ENCODE measurements at places on chromosomes 4 and X. TPM values are rescaled to one million over a fixed set of nuclear protein-coding genes. Genes with fewer than 3 reads are reported as not detected.

The MTNR1A gene
- total RNA-seq = not detected

The GAGE12F gene
- total RNA-seq = not detected

The CT45A2 gene
- total RNA-seq = not detected

The CAPN6 gene
- total RNA-seq = 0.87 TPM

The ZNF81 gene
- total RNA-seq = 2.6 TPM

The ERAS gene
- total RNA-seq = 0.20 TPM

The GIMD1 gene
- not detected for total RNA-seq

The SMARCA5 gene
- total RNA-seq = 107 TPM

The UCP1 gene
- not detected for total RNA-seq

The ANK2 gene
- total RNA-seq = 11.5 TPM

Measured in renal cortical epithelial cell (primary cell).